Astrocyte (in vitro differentiated cells and primary cell): ENCODE measurements at places on chromosomes 3 and 15.

- DNase-seq: peak; percentile 84
These were observed 443.3 kb downstream of the GABRG3 start for GRCh38 chr15:27414168-27414870.

GRCh38 chr3:170941551-170941950 lies 33.1 kb upstream of the EIF5A2 start:
- DNase-seq: no peak

DNA sequence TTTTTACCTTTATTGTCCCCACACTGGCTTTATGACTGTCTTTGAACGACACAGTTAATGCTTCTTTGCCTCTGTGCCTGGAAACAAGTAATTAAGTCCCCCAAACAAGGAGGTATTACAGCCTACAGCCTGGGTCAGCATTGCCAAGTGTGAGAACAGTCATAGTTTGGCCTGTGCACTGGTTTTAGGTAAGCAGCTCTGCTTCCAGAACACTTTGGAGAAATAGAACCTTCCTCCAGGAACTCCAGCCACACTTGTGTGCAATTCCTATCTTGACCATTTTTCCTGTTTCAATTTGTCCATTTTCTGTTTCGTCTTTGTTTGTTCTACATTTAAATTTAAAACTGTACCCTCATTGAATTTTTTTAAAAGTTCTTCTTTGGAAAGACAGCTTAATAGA lies 568.2 kb downstream of the TUSC7 start:
- DNase-seq: no peak

GRCh38 chr3:71366988-71367604 lies 216.4 kb downstream of the FOXP1 start:
- DNase-seq: peak; percentile 12

DNA sequence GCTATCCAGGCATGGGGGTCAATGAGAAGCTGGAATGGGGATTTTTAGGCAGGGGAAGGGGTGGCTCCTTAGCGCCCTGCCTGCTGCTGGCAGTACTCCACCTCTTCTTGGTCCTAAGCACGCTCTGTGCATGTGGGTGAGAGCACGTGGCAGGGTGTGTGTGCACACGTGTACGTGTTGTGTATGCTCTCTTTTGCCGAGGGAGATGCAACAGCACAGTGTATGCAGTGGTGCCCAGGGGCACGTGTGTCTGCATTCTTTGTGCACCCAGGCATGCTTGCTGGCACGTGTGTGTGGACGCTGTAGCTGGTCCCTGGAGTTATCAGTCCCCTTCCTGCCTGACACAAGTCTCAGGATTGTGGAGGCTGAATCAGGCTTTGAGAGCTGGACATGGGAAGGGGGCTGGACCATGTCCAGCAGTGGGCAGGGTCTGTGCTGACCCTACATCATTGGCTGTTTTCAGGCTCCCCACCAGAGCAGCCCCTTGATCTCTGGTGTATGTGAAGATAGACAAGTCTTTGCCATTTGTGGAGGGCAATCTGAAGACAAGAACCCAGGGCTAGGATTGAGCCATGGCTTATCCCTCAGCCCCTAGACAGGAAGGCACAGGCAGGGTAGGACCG lies 1.9 kb upstream of the CAMKV start:
- DNase-seq: no peak

DNA sequence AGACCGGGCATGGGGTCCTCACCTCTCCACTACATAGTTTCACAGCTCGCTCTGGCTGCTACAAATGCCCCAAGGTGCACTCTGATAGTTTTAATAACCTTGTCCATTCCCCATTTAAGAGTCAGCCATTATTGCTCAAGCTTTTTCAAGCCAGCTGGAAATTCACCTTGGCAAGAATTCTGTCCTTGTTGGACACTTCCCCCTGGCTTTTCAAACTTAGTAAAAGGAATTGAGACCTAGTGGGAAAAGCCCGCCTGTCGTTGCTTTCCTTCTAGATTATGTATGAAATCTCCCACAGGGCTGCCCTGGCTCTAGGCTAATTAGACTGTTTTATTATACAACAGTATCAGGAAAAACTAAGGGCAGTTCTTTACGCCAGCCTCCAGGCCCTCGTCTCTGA lies 293.7 kb upstream of the GADL1 start:
- no peak for DNase-seq

- no peak for DNase-seq
These were observed at the start of gene B3GNT5 for GRCh38 chr3:183252973-183253527. B3GNT5 (plus strand) TSS chr3:183253253; CDS start chr3:183269799, 16,546 bp downstream.

DNA sequence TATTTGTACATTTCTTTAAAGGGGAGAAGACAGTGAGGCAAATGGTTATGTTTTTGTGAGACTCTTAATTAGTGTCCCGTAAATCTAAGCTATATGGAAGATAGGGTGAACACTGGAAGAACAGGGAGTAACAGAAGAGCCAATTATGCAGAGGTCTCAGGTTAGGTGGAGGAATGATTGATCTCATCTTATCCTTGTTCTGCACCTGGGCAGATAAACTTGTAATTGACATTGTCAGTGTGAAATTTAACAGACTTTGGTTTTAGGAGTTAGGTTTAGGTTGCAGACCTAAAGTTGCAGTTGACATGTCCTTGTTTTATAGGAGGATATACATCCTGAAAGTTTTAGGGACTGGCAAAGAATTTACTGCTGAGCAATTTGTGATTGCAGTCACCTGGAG lies 3.1 kb upstream of the TWF2 start:
- no peak for DNase-seq

DNA sequence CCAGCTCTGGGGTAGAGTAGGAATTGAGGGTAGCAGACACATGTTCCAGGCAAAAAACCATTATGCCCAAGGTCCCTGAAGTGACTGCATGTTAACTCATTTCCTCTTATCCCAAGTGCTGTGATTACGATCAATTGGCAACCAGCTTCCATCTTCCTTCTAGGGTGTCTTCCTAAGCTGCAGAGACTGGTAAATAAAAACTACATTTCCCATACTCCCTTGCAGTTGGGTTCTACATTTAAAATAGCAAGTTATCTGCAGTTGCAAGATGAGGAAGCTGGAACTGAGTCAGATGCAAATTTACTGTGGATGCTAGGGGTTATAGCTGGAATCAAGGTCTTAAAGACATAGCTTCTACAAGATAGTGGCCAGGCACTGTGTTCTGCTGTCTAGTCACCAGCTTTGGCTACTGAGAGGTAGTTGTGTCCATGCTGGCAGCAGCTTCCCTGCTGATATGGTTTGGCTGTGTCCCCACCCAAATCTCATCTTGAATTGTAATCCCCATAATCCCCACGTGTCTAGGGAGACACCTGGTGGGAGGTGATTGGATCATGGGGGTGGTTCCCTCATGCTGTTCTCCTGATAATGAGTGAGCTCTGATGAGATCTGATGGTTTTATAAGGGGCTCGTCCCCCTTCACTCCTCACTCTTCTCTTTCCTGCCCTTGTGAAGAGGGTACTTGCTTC lies 51.3 kb upstream of the FBN1 start:
- DNase-seq: peak; percentile 35

DNA sequence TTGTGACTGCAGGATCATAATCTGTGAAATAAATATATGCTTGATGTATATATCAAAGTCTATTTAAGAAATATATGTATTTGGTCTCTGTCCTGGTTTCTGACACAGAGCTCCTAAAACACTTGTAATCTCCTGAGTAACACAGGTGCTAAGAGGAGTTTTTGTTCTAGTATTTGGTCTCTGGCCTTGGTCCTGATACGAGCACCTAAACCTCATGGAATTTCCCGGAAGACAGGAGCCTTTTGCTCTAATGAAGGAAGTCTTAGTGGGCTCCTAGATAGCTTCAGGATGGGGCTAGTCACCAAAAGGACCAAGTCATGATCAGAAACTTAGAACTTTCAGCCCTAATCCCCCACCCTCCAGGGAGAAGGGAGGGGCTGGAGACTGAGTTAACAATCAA lies 19.2 kb upstream of the MUSTN1 start:
- DNase-seq: no peak
